ENCODE measurements at places on chromosomes 2 and 18. TPM values are rescaled to one million over a fixed set of nuclear protein-coding genes. Genes with fewer than 3 reads are reported as not detected.

COPS9 gene
- total RNA-seq: 30.6 TPM

MAP2 gene
- total RNA-seq: 42.1 TPM

METTL8 gene
- 42.5 TPM for total RNA-seq

ANKRD29 gene
- 9.9 TPM for total RNA-seq

FAHD2A gene
- total RNA-seq: 34.7 TPM

R3HDM1 gene
- total RNA-seq: 30.9 TPM

SPHKAP gene
- 0.48 TPM for total RNA-seq

POLR1B gene
- 26.9 TPM for total RNA-seq

SLC35F6 gene
- total RNA-seq: 86.5 TPM

GPR75 gene
- 6.7 TPM for total RNA-seq

NEB gene
- total RNA-seq: 7.0 TPM

KCNF1 gene
- not detected for total RNA-seq

GPR17 gene
- total RNA-seq: 0.52 TPM

PPP4R1 gene
- total RNA-seq: 153 TPM

SNX17 gene
- total RNA-seq: 78.1 TPM

RUFY4 gene
- not detected for total RNA-seq

FARSB gene
- 18.4 TPM for total RNA-seq

LTBP1 gene
- total RNA-seq: 14.8 TPM

HOXD13 gene
- total RNA-seq: not detected

LOXL3 gene
- 1.3 TPM for total RNA-seq

SALL3 gene
- total RNA-seq: 0.21 TPM

OSBPL1A gene
- 42.2 TPM for total RNA-seq

DNAJC5G gene
- total RNA-seq: not detected

OSR1 gene
- total RNA-seq: 3.0 TPM

NDUFAF7 gene
- total RNA-seq: 9.8 TPM

DDX18 gene
- 36.1 TPM for total RNA-seq

STPG4 gene
- total RNA-seq: not detected

RTP5 gene
- not detected for total RNA-seq

CDKL4 gene
- not detected for total RNA-seq

CACNB4 gene
- total RNA-seq: 13.7 TPM

SCG2 gene
- total RNA-seq: not detected

ZNF892 gene
- total RNA-seq: 2.0 TPM

PROKR1 gene
- 0.13 TPM for total RNA-seq

HOXD8 gene
- 6.0 TPM for total RNA-seq

CSRNP3 gene
- total RNA-seq: 7.2 TPM

HMSD gene
- total RNA-seq: not detected

CCDC85A gene
- 1.9 TPM for total RNA-seq

MROH2A gene
- not detected for total RNA-seq

GKN2 gene
- total RNA-seq: not detected

CXCR1 gene
- total RNA-seq: 1.0 TPM

UGT1A4 gene
- total RNA-seq: 1.8 TPM

SERPINB3 gene
- 21.2 TPM for total RNA-seq

SLC23A3 gene
- total RNA-seq: 3.1 TPM

INPP5D gene
- total RNA-seq: 14.5 TPM

RBKS gene
- 1.3 TPM for total RNA-seq

ITPRIPL1 gene
- total RNA-seq: 2.6 TPM

SERPINB7 gene
- 214 TPM for total RNA-seq

KYNU gene
- total RNA-seq: 1.3 TPM

DSEL gene
- total RNA-seq: 6.0 TPM

HOXD12 gene
- not detected for total RNA-seq

RNF181 gene
- 89.9 TPM for total RNA-seq

CD207 gene
- total RNA-seq: 43.4 TPM

TNFAIP6 gene
- total RNA-seq: not detected

ZNG1B gene
- 28.4 TPM for total RNA-seq

NETO1 gene
- total RNA-seq: not detected

CFC1 gene
- not detected for total RNA-seq

ABCG5 gene
- total RNA-seq: not detected

NDC80 gene
- total RNA-seq: 2.7 TPM

SPR gene
- 14.2 TPM for total RNA-seq

All from suprapubic skin (tissue), 4 donors.